Left renal pelvis (tissue), 4 donors: ENCODE measurements at places on chromosomes 16 and 17.

DNA sequence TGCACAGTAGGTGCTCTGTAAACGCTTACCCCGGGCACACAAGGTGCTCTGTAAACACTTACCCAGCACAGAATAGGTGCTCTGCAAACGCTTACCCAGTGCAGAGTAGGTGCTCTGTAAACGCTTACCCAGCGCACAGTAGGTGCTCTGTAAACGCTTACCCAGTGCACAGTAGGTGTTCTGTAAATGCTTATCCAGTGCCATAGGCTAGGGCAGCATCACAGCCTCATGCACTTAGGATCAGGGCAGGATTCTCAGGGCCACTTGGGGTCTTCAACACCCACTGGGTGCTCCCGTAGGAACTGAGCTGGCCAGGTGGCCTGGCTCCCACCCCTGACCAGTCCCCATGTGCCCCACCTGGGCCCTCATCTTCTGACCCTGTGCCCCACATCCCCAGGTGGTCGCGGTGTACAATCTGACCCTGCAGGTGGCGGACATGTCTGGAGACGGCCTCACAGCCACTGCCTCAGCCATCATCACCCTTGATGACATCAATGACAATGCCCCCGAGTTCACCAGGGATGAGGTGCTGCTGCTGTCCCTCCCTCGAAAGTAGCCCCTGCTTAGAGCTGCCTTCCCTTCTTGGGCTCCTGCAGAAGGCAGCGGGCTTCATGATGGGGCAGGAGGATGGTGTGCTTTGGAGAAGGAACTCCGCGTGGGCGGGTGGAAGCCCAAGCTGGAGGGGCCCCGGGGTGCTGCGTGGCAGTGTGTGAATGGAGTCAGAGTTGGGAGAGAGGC, 13.1 kb downstream of the SLC22A31 start:
- no peak for DNase-seq

DNA sequence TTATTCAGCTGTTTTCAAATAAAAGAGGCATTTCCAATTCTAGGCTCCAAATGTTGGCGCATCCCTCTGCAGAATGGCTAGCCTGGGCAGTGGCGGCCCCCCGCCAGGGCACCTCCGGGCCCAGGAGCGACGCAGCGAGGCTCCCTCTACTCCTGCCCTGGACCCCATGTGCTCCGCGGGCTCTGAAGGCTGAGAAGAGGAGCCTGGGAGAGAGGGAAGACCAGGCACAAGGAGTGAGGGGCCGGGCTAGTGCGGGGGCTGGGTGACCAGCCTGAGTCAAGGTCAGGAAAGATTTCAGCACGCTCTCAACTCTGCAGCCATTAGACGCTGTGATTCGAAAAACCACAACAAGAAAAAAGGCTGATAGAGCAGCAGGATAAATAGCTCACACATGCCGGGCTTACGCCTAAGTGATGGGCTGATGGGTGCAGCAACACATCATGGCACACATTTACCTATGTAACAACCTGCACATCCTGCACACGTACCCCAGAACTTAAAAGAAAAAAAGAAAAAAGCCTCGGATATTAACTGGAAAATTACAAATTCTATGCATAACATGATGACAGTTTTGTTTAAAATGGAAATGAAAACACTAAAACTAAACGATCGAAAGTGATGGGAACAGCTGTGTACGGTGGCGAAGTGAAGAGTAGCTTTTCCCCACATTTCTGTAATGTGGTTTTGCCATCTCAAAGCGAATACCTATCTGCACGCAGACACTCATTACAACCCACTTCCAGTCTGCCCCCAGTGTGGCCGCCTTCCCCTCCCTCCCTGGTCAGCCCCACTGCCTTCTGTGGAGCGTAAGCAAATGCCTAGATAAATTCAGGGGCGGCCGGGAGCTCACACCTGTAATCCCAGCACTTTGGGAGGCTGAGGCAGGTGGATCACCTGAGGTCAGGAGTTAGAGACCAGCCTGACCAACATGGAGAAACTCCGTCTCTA, 44.4 kb downstream of the MAP1LC3B start:
- DNase-seq: no peak

DNA sequence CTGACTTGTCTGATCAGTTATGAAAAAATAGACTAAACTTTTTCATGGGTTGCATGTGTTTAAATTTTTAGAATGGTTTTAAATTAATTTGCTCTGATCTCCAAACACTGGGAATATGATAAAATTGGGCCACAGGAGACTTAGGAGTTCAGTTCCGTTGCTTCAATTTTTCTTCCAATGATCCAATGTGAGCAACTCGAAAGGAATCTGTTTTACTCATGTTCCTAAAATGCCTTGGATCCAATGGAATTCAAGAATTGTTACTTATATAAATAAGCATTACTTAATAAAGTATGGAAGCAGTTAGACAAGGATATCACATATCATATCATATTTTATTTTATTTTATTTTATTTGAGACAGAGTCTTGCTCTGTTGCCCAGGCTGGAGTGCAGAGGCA, 56.0 kb upstream of the NACA2 start:
- DNase-seq: no peak

- DNase-seq: no peak
Measured at GRCh38 chr17:48860034-48860433, 29.2 kb downstream of the CALCOCO2 start.

GRCh38 chr17:28244446-28244845, 74.6 kb upstream of the TMEM97 start:
- no peak for DNase-seq

- DNase-seq: no peak
Measured at GRCh38 chr16:8554022-8554421, 36.3 kb downstream of the TMEM114 start.

GRCh38 chr17:48382989-48383388, 47.0 kb downstream of the SKAP1 start:
- DNase-seq: no peak

GRCh38 chr17:39000021-39000601, 32.9 kb upstream of the FBXO47 start:
- no peak for DNase-seq

- DNase-seq: no peak
Measured at GRCh38 chr16:70689970-70690891, 4.4 kb upstream of the MTSS2 start.

- DNase-seq: no peak
Measured at GRCh38 chr17:44979426-44979995, 11.4 kb upstream of the C1QL1 start.

DNA sequence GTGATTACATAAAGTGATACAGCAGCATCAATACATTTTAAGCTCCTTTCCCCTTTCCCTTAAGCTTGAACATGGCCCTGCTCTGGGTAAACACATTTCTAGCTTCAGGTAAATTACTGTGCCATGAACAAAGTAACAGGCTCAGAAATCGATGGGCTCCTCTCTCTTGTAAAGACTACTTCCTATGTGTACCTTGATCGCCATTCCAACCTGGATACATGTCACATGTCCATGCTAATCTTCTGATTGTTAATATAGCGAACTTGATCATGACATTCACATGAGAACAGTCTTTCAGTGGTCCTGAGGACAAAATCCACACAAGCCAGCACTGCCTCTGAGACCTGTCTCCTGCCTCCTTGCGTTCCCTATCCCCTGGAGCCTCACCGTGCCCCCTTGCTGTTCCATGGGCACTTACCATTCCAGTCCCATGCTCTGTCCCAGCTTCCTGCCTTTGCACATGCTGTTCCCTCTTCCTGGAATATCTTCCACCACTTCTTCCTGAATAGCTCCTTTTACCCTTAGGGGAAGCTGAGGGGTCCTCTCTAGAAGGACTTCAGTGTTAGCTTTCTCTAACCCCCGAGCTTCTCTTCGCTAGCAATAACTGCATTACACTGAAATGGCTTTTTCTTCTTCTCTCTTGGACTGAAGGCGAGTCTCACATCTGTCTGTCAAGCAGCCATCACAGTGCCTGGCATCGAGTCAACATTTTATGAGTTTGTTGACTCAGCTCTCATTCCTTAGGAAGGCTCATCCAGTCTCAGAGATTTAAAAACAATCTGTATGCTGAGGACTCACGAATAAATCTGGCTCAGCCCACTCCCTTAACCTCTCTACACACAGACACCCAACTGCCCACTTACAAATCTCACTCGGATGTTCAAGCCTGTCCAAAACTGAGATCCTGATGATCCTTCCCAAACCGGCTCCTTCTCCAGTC, 93.3 kb downstream of the ASIC2 start:
- DNase-seq: no peak

- no peak for DNase-seq
Measured at GRCh38 chr16:81632392-81633146, 146.5 kb upstream of the PLCG2 start.

DNA sequence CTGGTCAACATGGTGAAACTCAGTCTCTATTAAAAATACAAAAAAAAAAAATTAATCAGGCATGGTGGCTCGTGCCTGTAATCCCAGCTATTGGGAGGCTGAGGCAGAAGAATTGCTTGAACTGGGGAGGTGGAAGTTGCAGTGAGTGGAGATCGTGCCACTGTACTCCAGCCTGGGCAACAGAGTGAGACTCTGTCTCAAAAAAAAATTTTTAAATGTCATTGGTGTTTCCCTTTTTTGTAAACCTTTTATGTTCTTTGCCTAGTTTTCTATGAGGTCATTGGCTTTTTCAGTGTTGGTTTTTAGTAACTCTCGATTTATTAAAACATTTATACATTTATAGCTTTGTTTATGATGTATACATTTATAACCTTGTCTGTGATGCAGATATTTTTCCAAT, 18.2 kb downstream of the NLRC5 start:
- no peak for DNase-seq

GRCh38 chr17:1190751-1191331, 11.1 kb upstream of the ABR start:
- no peak for DNase-seq

DNA sequence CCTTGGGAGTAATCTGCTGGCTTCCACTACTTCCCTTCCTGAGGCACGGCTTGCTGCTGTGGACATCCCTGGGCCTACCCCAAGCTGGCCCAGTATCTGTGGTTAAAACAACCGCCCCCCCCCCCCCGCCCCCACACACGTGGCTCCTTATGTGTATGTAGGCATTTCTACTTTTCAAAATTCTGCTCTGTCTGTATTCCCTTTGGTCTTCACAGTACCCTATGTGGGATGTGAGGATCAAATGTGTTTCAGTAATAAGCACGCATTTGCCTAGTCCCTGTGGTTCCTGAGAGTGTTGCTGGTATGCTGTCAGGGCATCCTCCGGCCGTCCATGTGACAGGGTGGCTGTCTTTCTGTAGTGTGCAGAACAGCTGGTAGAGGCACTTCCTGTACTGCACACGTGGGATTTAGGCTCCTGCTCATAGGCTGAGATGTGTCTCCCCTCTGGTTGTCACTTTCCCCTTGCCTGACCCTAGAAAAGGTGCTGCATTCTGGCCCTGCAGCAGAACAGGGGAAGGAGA, 2.2 kb downstream of the NT5M start:
- DNase-seq: no peak

GRCh38 chr16:27235938-27236245, 32.6 kb downstream of the KDM8 start:
- DNase-seq: no peak

GRCh38 chr16:19843371-19843770, 41.3 kb downstream of the GPRC5B start:
- DNase-seq: no peak

GRCh38 chr16:87446479-87446878, 46.3 kb downstream of the ZCCHC14 start:
- DNase-seq: no peak

DNA sequence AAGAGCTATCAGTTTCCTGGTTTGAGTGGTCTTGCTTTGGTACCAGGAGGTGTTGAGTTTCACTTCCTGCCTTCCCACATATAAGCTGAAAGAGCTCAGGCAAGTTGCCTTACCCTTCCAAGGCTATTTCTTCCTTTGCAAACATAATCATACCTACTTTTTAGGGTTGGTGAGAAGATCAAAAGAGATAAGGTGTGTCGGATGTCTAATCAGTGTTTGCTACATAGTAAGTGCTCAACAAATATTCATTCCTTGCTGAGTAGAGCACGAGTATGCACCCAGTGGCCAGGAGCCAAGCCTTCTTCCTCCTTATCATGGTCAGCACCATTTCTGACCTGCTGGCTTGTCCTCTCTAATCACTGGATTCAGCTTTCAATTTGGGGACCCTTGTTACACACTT, 12.7 kb upstream of the TMEM98 start:
- DNase-seq: no peak

GRCh38 chr17:37708616-37709212, 36.1 kb downstream of the HNF1B start:
- no peak for DNase-seq

DNA sequence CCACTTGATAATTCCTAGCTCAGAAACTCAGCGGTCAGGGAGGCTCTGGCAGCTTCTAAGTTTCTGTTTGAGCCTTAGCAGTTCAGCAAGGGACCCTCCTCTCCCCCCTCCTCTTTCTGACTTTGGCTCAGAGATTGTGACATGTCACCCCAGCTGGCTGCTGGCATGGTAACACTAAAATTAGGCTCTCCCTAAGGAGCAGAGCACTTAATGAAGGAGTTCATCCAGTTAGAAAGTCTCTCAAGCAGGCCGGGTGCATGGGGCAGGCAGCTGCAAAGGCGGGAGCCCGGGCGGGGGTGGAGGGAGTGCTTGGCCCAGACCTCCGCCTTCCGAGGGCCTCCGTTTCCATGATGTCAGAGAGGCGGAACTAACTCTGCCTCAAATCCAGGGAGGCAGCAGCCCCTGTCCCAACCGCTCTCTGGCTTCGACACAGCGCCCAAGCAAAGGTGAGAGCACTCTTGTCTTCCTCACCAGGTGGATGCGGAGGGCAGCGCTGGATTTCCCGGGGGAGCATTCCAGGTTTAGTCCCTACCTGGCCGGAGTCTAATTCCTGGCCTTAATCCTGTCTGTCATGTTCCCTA, 128.0 kb upstream of the PLCG2 start:
- peak; percentile 82 for DNase-seq

- no peak for DNase-seq
Measured at GRCh38 chr17:82883419-82884031, 43.7 kb upstream of the ZNF750 start.

DNA sequence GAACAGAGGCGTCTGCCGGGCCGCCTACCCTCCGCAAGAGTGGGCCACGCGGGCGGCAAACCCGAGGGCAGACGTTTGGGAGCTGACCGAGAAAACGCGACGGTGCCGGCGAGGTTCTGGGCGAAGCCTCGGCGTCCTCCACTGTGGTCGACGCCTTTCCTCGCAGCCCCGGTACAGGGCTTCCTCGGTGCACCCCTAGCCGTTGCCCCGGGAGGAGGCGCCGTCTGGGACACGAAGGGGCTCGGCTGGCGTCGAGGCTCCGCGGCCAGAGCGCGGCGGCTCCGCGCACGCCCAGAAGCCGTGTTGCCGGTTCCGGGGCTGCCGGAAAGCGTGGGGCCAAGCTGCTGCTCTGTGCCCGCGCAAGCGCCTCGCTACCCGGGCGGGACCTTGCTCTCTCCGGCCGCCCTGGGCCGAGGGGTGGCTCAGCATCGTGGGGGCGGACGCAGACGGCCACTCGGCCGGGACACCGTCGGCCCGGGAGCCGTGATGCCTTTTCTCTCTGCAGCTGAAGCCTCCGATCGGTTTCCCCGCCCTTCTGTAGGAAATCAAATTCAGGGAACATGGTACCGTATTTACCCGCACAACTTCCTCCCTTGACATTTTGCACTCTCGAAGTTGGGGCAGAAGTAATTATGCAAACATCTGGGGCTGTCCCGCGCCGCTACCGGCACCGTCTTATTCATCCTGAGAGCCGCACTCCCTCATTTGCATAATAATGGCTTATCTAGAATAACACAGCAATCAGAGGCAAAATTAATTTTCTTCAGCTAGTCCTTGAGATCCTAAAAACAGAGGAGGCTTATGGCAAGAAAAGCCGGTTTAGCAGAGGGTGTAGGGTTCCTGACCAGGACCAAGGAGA, 7.3 kb upstream of the CBX8 start:
- no peak for DNase-seq
